ENCODE measurements at places on chromosomes 2 and 18. TPM values are rescaled to one million over a fixed set of nuclear protein-coding genes. Genes with fewer than 3 reads are reported as not detected.

Gene KHK
- 1.9 TPM for polyA plus RNA-seq

Gene DPYSL5
- polyA plus RNA-seq: 19.1 TPM

Gene COL5A2
- 346 TPM for polyA plus RNA-seq

Gene LONRF2
- polyA plus RNA-seq: 1.5 TPM

Gene CAPN13
- polyA plus RNA-seq: 0.13 TPM

Gene ALPI
- not detected for polyA plus RNA-seq

Gene STAT4
- 1.7 TPM for polyA plus RNA-seq

Gene UGT1A8
- not detected for polyA plus RNA-seq

Gene AMER3
- polyA plus RNA-seq: not detected

Gene SCYGR4
- polyA plus RNA-seq: not detected

Gene CAVIN2
- 33.8 TPM for polyA plus RNA-seq

Measured in forelimb muscle (tissue), 1 donor.